ENCODE measurements at places on chromosomes 1 and 21.

DNA sequence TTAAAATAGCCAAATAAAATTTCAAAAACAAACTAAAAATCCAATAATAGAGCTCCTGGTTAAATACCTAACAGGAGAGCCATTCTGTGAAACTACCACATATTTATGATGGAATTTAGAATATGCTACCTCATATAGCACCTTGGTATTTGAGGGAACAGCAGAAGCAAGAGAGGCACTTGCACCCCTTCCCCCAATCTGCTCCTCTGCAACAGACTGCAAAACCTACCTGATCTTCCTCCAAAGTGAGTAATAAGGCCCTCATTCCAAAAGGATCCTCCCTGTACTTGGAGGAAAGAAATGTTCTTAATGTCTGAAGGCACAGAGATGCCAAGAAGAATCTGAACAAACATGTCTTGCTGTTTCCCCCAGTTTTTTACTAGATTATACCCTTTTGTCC, 28.1 kb upstream of the RNPC3 start:
- no peak for DNase-seq

GRCh38 chr1:186189156-186189555, 185.9 kb downstream of the TPR start:
- no peak for DNase-seq

DNA sequence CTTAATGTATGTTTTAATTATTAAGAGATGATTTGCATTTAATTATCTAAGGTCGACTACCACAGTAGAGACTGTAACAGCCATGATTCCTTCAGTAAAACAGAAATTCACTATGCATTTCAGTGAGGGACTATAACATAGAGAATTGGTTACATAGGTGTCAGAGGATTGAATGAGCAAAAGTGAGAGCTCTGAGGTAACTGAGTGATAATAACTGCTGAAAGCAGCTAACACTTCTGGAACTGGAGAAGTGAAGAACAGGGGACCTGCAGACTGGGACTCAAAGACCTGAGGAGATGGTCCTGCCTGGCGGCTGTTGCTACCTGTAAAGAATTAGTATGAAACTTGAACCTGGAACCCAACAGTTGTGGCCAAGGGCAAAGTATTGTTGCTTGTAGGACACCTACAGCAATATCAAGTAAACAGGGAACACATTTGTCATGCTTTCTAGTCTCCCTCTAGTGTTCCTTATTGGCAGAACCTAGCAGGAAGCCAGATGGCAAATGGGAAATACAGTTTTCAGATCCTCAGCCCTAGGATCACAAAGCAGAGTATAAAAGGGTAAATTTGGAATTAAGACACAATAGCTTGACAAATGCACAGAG, 110.6 kb downstream of the HS2ST1 start:
- DNase-seq: no peak

- no peak for DNase-seq
Measured at GRCh38 chr1:53085405-53085804, 23.4 kb downstream of the PODN start.

- peak; percentile 10 for DNase-seq
Measured at GRCh38 chr21:17612023-17612564, 607 bp downstream of the BTG3 start.

DNA sequence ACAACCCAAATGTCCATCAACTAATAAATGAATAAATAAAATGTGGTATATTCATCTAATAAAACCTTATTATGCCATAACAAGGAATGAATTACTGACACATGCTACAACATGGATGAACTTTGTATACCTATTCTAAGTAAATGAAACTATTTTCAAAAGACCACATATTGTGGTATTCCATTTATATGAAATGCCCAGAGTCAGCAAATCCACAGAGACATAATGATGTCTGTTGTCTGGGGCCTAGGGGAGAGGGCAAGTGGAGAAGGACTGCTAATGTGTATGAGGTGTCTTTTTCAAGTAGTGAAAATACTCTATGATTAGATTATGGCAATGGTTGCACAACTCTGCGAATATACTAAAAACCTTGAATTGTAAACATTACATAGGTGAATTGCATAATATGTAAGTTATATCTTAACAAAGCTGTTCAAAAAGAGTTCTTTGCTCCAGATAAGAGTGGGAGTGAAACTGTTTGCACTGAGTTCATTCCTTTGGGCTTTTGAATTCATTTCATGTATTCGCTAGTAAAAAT, 464.2 kb downstream of the NUF2 start:
- no peak for DNase-seq

- no peak for DNase-seq
Measured at GRCh38 chr1:42999308-42999707, 40.6 kb upstream of the SLC2A1 start.

GRCh38 chr1:44964396-44964795, 22.0 kb downstream of the EIF2B3 start:
- DNase-seq: no peak

DNA sequence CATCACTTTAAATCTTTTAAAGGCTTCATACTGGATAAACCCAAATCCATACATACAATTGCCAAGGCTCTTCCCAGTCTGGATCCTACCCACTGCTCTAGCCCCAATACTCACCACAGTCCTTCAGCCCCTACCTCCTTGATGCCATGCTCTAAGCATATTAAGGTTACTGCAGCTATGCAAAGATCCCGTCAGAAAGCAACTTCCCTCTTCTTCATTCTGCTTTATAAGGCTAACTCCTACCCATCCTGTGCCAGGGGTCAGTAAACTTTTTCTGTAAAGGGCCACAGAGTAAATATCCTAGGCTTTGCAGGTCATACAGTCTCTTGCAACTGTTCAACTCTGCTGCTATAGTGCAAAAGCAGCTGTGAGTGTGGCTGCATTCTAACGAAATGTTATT, 34.3 kb upstream of the MTF1 start:
- DNase-seq: no peak

- DNase-seq: no peak
Measured at GRCh38 chr1:32724678-32725614, 22.4 kb upstream of the SYNC start.

GRCh38 chr1:100061681-100062080, 71.0 kb downstream of the SASS6 start:
- DNase-seq: no peak

DNA sequence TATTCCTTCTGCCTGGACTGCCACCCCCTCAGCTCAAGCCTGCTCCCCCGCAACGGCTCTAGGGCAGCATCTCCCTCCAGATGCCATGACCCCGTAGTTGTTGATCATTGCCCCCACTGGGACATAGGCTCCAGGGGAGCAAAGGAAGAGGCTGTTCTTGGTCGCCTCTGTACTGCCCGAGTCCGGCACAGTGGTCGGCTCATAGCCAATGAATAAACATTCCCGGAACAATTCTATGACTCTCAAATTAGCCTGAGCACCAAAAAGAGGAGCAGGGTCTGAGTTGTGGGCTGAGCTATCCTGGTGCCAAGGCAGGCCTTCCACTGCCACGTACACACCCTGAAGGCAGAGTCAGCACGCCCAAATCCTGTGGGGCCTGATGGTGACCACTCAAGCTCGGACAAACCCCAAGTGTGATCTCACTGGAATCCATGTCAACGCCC, 33.1 kb downstream of the CAPZB start:
- no peak for DNase-seq

GRCh38 chr1:167545349-167545748, 8.2 kb downstream of the CREG1 start:
- no peak for DNase-seq

DNA sequence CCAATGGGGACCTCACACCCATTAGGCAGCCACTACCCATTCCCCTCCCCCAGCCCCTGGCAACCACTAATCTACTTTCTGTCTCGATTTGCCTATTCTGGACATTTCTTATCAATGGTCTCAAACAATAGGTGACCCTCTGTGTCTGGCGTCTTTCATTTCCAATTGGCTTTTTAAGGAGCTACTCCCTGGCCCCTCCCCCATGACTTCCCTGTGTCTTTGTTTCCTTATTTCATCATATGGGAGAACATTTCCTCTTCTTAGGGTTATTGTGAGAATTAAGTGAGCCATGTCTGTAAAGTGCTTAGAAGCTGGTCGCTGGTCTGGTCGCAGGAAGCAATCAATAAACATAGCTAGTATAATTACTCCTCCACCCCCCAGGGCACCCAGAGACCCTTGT, 80.9 kb downstream of the SPSB1 start:
- DNase-seq: no peak

GRCh38 chr21:44364151-44365053, 11.0 kb downstream of the TRPM2 start:
- no peak for DNase-seq

DNA sequence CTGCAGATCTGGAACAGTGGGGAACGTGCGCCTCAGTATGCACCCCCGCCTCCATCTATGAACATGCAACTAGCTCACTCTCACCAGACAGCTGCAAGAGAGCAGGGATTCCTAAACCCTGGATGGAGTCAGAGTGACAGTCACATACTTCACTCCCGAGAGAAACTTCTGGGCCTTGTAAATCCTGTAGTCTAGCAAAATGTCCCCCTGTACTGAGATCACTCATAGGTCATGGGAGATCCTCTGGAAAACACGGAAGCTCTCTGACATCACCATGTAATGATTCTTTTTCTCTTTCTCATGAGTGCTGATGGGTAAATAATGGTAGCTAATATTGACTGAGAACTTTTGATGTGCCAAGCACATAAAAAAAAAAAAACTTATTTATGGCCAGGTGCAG, 23.4 kb upstream of the TARDBP start:
- DNase-seq: no peak

- no peak for DNase-seq
Measured at GRCh38 chr21:34198231-34199120, 125.1 kb downstream of the MRPS6 start.

GRCh38 chr1:9289711-9290485, 2.8 kb upstream of the SPSB1 start:
- DNase-seq: no peak

DNA sequence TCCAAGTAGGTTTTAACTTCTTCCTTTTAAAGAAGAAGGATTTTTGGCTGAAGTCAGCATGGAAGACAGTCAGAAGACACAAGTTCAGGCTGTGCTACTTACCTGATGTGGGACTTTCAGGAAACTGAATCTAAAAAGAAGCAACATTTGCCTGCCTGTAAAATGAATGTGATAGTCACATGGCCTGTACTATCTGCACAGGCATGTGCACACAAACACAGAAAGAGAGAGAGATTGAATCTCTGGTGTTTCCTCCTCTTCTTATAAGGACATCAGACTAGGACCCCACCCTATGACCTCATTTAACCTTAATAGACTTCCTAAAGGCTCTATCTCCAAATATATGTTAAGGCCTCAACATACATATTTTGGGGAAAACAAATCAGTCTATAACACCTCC, 542.9 kb downstream of the PLPP3 start:
- no peak for DNase-seq

DNA sequence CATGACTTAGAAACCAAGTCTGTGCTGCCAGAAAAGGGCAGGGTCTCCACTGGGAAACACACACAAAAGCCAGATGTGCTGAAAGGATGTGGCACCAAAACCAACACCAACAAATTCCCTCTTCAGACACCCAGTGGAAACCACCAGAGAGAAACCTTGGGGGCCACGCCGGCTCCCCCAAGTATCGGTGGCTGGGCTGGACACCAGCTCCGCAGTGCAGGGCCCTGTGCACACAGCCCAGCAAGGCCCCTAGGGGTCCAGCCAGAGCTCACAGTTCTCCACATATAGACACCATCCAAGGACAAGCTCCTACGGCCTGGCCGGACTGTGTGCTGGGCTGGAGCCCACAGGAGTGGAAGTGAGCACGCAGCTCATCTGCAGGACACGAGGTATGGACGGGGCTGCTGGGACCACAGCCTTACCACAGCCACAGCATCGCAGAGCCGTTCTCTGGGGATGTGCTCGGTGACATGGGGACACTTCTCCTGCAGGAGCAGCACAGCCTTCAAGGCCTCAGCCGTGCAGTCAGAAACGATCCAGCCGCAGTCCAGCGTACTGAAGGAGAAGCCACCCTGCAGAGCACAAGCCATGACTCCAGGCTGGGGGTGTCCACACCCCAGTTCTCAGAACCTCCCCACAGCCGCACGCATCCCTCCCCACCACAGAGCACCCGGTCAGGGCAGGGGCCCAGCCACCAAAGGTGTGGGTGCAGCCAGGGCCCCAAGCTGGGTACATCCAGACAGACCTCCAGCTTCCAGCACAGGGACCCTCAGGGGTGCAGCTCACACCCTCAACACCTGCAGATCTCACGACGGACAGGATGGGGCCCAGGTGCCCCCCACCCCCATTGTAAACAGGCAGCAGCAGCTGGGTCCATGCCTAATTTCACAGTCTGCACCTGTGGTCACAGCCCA, 21.3 kb downstream of the LSS start:
- no peak for DNase-seq

DNA sequence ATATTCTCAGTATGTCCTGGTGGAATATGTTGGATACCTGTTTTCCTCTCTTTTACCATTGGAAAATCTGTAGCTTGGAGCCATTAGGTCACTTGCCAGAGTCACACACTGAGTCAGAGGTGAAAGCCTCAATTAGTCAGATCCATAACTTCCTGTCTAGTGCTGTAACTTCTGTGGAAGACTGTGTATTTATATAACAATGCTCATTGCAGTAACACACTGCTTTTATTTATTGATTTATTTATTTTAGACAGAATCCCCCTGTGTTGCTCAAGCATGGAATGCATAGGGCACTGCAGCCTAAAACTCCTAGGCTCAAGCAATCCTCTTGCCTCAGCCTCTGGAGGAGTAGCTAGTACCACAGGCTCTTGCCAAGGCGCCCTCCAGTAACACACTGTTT, 1.3 kb upstream of the DOCK7 start:
- DNase-seq: no peak

- DNase-seq: no peak
Measured at GRCh38 chr1:180947901-180948640, 35.4 kb downstream of the KIAA1614 start.

DNA sequence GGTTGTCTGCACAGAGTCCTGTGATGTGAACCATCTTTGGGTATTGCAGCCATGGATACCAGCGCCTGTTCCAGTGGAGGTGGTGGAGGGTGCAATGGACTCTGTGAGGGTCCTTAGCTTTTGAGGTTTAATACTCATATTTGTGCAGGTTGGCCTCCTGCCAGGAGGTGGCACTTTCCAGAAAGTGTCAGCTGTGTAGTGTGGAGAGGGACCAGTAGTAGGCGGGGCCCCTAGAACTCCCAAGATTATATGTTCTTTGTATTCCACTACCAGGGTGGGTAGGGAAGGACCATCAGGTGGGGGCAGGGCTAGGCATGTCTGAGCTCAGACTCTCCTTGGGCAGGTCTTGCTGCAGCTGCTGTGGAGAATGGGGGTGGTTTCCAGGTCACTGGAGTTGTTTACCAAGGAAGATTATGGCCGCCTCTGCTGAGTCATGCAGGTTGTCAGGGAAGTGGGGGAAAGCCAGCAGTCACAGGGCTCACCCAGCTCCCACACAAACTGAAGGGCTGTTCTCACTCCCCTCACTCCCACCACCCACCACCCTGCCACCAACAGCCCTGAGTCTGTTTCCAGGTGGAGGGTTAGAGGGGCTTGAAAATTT, 31.2 kb upstream of the ZNF678 start:
- DNase-seq: no peak
